Esophagus muscularis mucosa (tissue), 4 donors: ENCODE measurements at places on chromosomes 3 and 15. TPM values are rescaled to one million over a fixed set of nuclear protein-coding genes. Genes with fewer than 3 reads are reported as not detected.
A peak's percentile ranks its signal among the peaks of the same experiment; 100 is the strongest.

Gene EXD1
- total RNA-seq, result not detected

DNA sequence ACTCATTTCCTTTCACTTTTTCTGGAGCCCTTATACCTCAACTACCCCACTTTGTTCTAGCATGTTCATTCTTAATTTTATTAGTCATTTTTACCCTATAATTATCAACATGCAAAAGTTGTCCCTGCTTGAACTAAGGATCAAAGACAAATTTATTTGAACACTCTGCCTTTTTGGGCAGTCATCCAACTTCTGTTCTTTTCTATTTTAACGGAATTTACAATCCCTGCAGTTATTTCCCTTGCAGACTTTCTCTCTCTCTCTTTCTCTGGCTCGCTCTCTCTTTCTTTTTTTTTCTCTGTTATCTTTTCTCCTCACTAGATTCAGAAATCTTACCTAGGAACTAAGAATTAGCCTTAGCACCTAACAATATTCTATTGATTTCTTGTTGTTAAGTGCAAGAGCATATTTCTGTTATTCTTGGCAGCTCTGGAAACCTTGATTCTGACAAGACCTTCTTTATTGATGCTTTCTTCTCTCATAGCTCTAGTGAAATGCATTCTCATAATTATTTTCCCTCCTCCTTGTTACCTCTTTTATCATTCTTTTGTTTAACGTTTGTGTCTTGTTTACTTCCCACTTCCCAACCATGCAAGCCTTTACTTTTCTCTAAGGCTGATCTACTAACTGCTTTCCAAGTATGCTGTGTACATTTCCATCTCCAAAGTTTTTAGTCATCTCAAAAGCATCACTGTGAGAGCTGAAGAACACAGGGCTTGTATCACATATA lies 951.6 kb downstream of the DIPK2A start:
- H3K4me3 ChIP-seq, result no peak overlapping the region
- no peaks in the 10 kb centered on the region for H3K27me3 ChIP-seq
- no peak for DNase-seq
- H3K36me3 ChIP-seq, result no peaks in the 10 kb centered on the region

DNA sequence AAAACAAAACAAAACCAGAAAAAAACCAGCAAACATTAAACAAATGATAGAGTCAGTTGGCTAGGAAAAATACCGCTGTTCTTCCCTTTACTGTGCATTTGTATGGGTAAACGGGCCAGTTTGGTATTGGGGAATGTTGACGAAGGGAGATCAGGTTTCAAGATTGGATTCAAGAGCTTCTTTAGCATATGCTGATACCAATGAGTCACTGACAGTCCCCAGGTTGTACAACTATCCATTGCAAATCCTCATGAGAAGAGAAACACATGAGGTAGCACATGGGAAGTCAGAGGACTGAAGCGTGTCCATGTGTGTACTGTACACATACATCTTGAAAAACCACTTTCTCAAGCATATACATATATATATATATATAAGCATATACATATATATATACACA lies 25.6 kb downstream of the TIGIT start:
- no peak for DNase-seq
- H3K27me3 ChIP-seq, result no peaks in the 10 kb centered on the region
- no peak overlapping the region for H3K27ac ChIP-seq
- peaks cover 5% of the 10 kb centered on the region for H3K36me3 ChIP-seq
- no peaks in the 10 kb centered on the region for H3K4me1 ChIP-seq
- H3K4me3 ChIP-seq, result no peak overlapping the region

GRCh38 chr3:64687781-64688604 lies at the start of gene ADAMTS9:
TSS of gene ADAMTS9 (minus strand) at chr3:64688000. CDS start at chr3:64687657, 343 bp downstream.
- peak within 1 kb of the TSS; percentile 77 for H3K4me3 ChIP-seq
- DNase-seq, result no peak
- no peaks in the 10 kb centered on the region for H3K27me3 ChIP-seq
- peaks cover 30% of the 10 kb centered on the region for H3K36me3 ChIP-seq
- peaks cover 48% of the 10 kb centered on the region for H3K4me1 ChIP-seq

DNA sequence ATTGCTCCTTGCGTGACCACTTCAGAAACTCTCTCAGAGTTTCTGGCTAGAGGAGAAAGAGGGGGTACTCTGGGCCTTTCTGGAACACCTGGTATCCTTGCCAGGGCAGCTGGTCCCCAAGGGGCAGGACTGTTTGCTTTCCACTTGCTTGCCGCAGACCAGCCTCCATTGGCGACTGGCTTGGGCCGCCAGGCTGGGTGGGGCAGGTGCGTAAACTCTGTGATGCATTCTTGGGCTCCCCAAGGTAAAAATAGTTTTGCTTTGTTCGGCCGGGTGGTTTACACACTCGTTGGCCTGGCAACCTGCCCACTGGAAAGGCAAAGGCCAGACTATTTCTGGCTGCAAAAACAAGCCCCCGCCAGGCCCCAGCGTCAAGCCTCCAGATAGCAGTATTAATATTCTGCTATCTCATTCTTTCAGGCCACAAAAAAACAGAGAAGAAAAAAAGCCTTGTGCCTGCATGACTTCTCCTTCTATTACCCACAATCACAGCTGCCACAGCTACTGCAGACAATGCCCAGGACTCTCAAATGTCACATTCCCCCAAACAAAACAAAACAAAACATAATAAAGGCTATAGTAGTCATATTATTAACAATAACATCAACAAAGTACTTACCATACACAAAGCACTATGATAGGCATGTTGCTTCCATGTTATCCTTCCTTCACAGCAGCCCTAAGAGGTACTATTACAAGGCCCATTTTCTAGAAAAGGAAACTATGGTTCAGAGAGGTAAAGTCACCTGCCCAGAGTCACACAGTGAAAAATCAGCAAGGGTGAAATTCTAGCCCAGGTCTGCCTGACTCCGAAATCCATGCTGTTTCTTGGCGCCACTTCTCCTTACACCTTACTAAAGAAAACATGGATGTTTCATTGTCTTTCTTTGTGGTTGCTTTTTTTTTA lies 14.0 kb upstream of the SSUH2 start:
- H3K4me1 ChIP-seq, result peaks cover 36% of the 10 kb centered on the region
- no peaks in the 10 kb centered on the region for H3K27me3 ChIP-seq
- DNase-seq, result no peak
- peak overlapping the region; percentile 40 for H3K27ac ChIP-seq
- no peaks in the 10 kb centered on the region for H3K36me3 ChIP-seq

GRCh38 chr3:182909318-182910040 lies 70.9 kb downstream of the DCUN1D1 start:
- no peaks in the 10 kb centered on the region for H3K27me3 ChIP-seq
- DNase-seq, result no peak
- no peak overlapping the region for H3K27ac ChIP-seq
- no peaks in the 10 kb centered on the region for H3K4me1 ChIP-seq
- no peak overlapping the region for H3K4me3 ChIP-seq

Gene SNRPN
- total RNA-seq, result 107 TPM

Gene LSMEM2
- not detected for total RNA-seq

Gene PCSK6
- 24.1 TPM for total RNA-seq

- H3K27ac ChIP-seq, result no peak overlapping the region
- DNase-seq, result no peak
- H3K4me3 ChIP-seq, result no peak overlapping the region
- no peaks in the 10 kb centered on the region for H3K27me3 ChIP-seq
- peaks cover 39% of the 10 kb centered on the region for H3K4me1 ChIP-seq
- H3K36me3 ChIP-seq, result no peaks in the 10 kb centered on the region
Observed at GRCh38 chr15:92075764-92076163, 222.3 kb downstream of the SLCO3A1 start.

DNA sequence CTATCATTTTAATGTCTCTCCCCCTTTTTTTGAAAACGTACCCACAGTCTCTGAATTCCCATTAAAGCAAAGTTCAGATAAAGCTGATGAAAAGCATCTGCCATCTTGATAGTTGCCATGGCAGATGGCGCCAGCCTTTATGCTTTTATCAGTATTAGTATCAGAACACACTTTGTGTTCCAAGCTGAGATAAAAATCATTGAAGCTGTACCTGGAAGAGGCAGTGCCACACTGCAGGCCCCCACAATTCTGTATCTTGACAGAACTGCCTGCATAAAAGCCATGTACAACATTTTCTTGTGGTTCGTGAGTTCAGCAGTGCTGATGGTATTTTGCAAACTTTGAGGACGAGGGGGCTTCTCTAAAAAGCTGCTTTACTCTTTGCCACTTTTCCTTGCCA lies 311.7 kb downstream of the SATB1 start:
- H3K4me1 ChIP-seq, result no peaks in the 10 kb centered on the region
- H3K36me3 ChIP-seq, result no peaks in the 10 kb centered on the region
- H3K27me3 ChIP-seq, result no peaks in the 10 kb centered on the region
- no peak overlapping the region for H3K4me3 ChIP-seq

DNA sequence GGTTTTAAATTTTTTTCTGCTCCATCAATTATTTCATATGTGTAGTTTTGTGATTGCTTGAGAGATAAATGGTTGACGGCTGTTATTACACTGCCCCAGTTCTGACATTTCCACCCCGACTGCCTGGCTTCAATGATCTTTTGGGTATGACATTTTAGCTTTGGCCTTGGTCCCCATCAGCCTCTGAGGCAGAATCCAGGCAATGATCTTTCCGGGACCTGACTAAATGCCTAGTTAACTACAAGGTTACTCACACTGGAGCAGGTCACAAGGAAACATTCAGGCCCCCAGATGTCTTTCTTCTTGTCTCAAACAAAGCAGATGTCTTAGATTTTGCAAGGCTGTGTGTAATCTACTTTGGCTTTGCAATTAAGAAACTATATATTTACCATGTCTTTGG lies 61.1 kb upstream of the TMCO5A start:
- no peak for DNase-seq
- no peaks in the 10 kb centered on the region for H3K27me3 ChIP-seq
- no peaks in the 10 kb centered on the region for H3K4me1 ChIP-seq
- no peak overlapping the region for H3K27ac ChIP-seq

DNA sequence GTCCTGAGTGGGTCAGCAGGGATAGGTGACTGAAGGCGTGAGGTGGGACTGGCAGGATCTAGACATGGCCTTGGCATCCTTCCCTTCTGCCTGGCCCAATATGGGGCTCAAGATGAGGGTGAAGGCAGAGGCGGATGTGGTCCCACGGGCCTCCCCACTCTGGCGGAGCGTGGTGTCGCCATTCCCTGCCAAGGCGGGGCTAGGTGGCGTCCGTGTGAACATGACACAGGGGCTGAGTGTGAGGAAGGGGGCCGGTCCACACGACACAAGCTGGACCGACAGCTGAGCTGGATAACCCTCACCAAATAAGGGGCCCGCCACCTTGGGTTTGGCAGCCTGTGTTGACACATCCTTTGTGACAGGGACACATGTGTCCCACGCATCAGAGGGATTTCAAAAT lies 43.1 kb downstream of the ZNF710 start:
- H3K27ac ChIP-seq, result no peak overlapping the region
- no peaks in the 10 kb centered on the region for H3K27me3 ChIP-seq
- no peaks in the 10 kb centered on the region for H3K36me3 ChIP-seq
- H3K4me1 ChIP-seq, result peaks cover 38% of the 10 kb centered on the region
- DNase-seq, result no peak

DNA sequence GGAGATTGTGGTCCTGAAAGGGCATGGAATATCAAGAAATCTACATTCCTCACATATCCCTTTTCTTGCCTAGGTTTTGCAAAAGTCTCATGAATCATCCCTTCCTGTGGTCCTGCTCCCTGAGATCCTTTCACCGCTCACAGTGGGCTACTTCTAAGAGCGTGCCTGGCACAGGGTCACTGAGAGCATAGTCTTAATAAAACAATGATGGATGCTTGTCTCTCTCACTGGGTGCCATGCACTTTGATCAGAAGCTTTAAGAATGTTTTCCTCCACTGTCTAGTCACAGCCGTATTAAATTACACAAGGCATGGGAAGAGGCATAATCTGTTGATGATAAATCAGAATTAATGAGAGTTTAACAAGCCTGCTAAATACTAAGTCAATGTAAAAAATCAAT lies 269.7 kb upstream of the ATP10A start:
- H3K27ac ChIP-seq, result no peak overlapping the region
- no peaks in the 10 kb centered on the region for H3K36me3 ChIP-seq
- peaks cover 10% of the 10 kb centered on the region for H3K4me1 ChIP-seq
- H3K27me3 ChIP-seq, result no peaks in the 10 kb centered on the region

Gene SOX14
- not detected for total RNA-seq

DNA sequence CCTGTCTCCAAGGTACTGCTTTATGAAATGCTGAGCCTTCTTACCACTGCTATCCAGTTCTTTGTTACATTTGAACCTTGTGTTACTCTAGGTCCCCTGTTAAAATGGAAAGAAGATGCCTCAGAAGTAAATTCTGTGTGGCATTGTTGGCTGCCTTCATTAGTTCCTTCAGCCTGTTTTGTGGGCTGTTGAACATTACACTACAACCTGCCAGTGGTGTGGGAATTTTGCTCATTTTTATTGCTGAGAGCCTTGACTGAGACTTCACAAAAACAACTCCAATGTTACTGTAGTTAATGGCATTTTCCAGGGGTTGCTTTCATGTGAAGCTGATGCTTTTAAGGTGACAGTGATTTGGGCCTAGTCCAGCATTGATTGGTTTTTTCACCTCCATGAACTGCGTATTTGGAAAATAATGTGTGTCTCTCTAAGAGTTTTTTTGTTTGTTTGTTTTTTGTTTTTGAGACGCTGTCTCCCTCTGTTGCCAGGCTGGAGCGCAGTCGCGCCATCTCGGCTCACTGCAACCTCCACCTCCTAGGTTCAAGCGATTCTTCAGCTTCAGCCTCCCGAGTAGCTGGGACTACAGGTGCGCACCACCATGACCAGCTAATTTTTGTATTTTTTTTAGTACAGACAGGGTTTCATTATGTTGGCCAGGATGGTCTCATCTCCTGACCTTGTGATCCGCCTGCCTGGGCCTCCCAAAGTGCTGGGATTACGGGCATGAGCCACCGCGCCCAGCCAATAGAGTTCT lies 4.3 kb downstream of the MAPK6 start:
- no peak for DNase-seq
- no peaks in the 10 kb centered on the region for H3K27me3 ChIP-seq
- peaks cover 37% of the 10 kb centered on the region for H3K4me1 ChIP-seq
- H3K27ac ChIP-seq, result no peak overlapping the region
- no peak overlapping the region for H3K4me3 ChIP-seq
- no peaks in the 10 kb centered on the region for H3K36me3 ChIP-seq

Gene FBXL22
- 14.4 TPM for total RNA-seq

- peak overlapping the region; percentile 25 for H3K4me3 ChIP-seq
- H3K36me3 ChIP-seq, result no peaks in the 10 kb centered on the region
- H3K4me1 ChIP-seq, result peaks cover 41% of the 10 kb centered on the region
- peak overlapping the region; percentile 59 for H3K27ac ChIP-seq
- no peak for DNase-seq
Observed at GRCh38 chr3:57959423-57960173, 48.6 kb upstream of the FLNB start.

DNA sequence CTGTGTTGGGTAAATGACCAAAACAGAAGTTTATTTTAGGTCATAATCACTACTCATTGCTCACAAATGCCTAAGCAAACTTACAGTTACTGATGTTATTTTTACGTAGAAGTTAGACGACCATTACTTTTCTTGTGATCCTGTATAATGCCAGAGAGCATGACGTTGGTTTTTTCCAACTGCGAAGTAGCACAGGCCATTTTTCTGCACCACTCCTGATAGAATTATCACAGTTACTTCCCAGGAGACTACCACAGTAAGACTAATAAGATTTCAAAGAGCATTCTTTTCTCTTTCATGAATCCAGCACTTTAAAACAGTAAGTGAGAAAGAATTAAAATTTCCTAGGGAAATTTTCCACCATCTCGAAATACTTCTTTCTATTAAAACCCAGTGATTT lies 19.8 kb downstream of the CD200 start:
- no peaks in the 10 kb centered on the region for H3K27me3 ChIP-seq
- H3K36me3 ChIP-seq, result peaks cover 1% of the 10 kb centered on the region
- H3K4me1 ChIP-seq, result peaks cover 9% of the 10 kb centered on the region
- DNase-seq, result no peak
- no peak overlapping the region for H3K4me3 ChIP-seq

GRCh38 chr15:81914734-81915256 lies 131.0 kb downstream of the MEX3B start:
- peaks cover 43% of the 10 kb centered on the region for H3K4me1 ChIP-seq
- H3K27ac ChIP-seq, result no peak overlapping the region
- no peak overlapping the region for H3K4me3 ChIP-seq
